ENCODE measurements at places on chromosomes 1 and 21.

GRCh38 chr1:203318229-203318517 lies 12.9 kb downstream of the BTG2 start:
- DNase-seq: no peak

GRCh38 chr1:116558140-116558549 lies 12.7 kb downstream of the CD58 start:
- DNase-seq: no peak

GRCh38 chr1:196425513-196425912 lies 182.7 kb downstream of the KCNT2 start:
- no peak for DNase-seq

- DNase-seq: no peak
Measured at GRCh38 chr1:161175771-161176453, 1.4 kb downstream of the B4GALT3 start.

DNA sequence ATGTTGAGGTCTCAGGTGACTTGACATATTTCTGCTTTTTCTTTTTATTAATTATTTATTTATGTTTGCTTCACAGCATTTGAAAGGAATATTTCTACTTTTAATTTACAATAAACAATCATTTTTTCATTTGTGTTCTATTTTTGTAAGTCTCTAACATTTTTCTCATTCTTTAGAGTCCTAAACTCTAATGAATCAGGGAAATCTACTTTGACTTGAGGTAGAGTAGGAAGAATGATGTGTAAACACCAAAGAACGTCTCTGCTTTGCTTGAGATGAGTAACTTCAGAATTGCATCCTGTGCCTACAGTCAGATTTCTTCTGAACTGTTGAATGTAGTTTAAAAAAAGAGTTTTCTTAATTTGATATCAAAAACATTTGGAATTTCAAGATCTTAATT lies 65.2 kb downstream of the CNST start:
- DNase-seq: no peak

DNA sequence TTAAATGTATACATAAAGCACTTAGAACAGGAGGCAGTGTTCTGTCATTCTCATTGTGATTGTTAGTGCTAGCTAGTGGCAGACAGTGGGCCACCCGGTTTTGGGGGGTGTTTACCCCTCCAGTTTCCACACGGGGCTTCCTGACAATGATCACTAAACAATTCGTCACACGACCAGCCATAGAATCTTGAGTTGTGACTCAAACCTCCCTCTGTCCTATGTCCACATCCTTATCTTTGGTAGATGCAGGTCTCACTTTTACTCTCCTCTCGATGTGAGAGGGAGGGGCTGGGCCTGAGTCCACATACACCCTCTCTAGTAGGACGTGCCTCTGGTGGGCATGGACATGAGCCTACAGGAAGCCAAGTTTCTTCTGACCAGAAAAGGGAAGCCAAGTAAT lies 92.6 kb upstream of the SSX2IP start:
- no peak for DNase-seq

GRCh38 chr1:180672505-180672904 lies 40.7 kb downstream of the XPR1 start:
- DNase-seq: no peak

GRCh38 chr1:52239708-52240001 lies 97.8 kb downstream of the ZFYVE9 start:
- no peak for DNase-seq

- no peak for DNase-seq
Measured at GRCh38 chr1:22861764-22862440, 110.8 kb downstream of the LACTBL1 start.

- no peak for DNase-seq
Measured at GRCh38 chr1:182565537-182565936, 23.5 kb downstream of the RNASEL start.

- DNase-seq: no peak
Measured at GRCh38 chr1:82704966-82705365, 904.2 kb downstream of the ADGRL2 start.

DNA sequence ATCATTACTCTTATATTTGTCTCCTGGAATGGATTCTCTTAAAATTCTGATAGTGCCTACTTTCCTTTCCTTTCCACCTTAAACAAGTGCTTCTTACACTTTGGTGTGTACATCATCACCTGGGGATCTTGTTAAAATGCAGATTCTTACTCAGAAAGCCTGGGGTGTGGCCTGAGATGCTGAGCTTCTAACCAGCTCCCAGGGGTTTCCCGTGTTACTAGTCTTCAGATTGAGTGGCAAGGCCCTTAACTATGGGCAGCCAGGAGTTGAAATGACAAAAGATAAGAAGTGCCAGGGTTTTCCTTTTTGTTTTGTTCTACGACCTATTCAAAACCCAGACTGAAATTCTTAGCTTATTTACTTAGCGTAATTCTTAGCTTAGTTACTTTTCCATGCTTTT lies 159.2 kb downstream of the HFM1 start:
- no peak for DNase-seq

- DNase-seq: no peak
Measured at GRCh38 chr1:206998816-206999215, 28.6 kb upstream of the FCAMR start.

GRCh38 chr1:7770669-7770996 lies 463 bp upstream of the VAMP3 start:
- no peak for DNase-seq

All from stimulated activated CD4-positive, alpha-beta T cell treated with anti-CD3 and anti-CD28 coated beads, Interleukin-4, amount 100 ng/mL, for 24 hours (primary cell).